ENCODE measurements at places on chromosomes 12 and 14.

DNA sequence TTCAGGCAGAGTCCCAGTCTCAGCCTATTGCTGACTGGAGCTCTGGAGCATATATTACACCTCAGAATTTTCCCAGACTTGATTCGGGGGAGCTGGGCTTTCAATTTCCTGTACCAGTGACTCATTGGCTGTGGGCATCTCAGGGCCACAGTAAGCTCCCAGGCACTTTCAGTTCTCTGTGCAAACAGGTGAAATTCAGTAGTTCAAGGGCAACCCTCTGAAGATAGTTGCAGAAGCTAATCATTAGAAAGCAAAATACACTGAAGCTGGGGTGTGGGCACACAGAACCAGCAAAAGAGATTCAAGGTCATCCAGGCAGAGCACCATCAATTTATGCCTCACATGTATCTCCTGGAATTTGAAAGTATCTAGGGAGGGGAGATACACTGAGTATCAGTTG is 8.1 kb upstream of the NIN start:
- no peak for DNase-seq

- DNase-seq = no peak
These were observed 108.2 kb downstream of the PDE3A start for GRCh38 chr12:20476551-20476950.

DNA sequence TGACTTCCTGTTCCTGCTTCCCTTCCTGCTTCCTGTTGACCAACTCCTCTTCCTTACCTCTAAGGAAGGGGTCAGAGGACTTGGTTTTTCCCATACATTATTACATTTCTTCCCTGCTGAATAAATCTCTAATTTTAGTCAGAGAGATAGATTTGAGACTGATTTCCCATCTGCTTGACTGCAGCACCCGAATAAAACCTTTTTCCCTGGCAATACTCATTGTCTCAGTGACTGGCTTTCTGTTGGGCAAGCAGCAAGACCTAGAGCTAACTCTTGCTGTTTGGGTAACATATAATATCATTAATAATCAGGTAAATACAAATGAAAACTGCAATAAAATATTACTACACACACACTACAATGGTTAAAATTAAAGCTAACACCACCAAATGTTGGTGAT is 132.2 kb downstream of the FSCB start:
- DNase-seq = no peak

GRCh38 chr14:52790011-52790755 is 1.2 kb downstream of the GNPNAT1 start:
- DNase-seq = no peak

DNA sequence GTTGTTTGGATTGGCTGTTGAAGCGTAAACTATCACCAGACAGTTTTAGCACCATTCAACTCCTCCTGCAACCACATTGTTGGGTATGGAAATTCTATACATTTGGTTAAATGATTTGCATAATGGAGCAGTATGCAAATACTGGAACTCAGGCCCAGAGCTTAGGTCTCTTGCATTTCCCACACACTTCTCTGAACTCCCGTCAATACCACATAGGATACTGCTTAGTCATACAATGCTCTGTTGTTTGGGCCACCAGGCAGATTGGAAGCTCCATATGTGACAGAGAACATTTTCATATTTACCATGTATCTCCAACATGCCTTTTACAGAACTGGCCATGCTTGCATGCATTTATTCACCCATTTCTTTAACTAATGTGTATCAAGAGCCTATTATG is 78.0 kb downstream of the IFNG start:
- no peak for DNase-seq

DNA sequence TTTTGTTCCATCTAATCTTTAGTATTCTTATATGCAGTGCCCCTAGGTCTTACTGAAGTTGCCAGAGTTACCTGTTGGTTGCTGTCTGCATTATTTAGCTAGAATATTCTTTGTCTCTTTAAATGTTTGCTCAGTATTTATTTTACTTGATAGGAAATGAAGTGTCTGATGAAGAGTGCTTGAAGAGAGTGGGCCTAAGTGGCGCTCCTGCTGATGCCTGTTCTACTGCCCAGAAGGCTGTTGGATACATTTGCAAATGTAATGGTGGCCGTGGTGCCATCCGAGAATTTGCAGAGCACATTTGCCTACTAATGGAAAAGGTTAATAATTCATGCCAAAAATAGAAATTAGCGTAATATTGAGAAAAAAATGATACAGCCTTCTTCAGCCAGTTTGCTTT is 18.9 kb downstream of the CMAS start:
- DNase-seq = no peak

GRCh38 chr12:131074221-131075083 is 120.7 kb downstream of the ADGRD1 start:
- DNase-seq = no peak

DNA sequence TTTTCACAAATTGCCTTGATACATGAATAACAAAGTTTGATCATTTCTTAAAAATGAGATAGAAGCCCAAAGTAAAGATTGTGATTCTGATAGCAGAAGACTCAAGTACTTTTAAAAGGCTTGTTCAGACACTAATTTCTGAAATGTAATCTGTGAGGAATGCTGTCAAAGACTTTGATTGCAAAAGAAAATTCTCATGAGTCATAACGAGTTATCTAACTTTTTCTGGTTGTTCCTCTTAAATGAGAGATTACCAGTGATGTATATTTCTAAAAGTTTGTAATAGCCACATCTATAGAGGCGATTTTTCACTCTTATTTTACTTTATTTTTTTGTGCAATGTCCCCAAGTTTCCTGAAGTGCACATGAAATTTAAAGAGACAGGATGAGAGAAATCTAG is 7.0 kb downstream of the PYGL start:
- no peak for DNase-seq

- no peak for DNase-seq
These were observed 21.5 kb downstream of the PPTC7 start for GRCh38 chr12:110561471-110562201.

DNA sequence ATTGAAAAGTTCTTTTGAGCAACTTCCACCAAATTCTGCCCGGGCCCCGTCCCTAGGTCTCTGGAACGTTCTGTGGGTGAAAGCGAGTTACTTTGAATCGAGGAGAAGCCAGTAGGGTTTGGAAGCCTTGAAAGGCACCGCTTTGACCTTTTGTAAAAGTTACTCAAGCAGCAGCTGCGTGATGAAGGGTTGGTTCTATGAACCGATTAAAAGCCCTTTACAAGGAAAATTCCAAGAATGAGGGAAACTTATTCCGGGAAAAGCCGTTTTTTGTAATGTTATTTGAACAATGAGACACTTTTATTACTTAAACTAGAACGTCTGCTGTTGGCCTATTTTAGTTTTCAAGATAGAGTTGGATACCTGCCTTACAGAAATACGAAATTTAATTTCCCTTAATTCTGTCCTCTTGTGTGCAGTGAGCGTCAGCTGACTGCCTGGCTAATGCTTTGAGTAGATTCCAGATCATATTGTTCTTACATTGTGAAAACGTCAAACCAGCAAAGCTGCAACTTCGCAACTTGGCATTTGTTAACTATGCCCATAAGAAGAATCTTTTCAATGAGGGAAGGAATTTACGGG is 906 bp downstream of the LARP4 start:
- DNase-seq = no peak

DNA sequence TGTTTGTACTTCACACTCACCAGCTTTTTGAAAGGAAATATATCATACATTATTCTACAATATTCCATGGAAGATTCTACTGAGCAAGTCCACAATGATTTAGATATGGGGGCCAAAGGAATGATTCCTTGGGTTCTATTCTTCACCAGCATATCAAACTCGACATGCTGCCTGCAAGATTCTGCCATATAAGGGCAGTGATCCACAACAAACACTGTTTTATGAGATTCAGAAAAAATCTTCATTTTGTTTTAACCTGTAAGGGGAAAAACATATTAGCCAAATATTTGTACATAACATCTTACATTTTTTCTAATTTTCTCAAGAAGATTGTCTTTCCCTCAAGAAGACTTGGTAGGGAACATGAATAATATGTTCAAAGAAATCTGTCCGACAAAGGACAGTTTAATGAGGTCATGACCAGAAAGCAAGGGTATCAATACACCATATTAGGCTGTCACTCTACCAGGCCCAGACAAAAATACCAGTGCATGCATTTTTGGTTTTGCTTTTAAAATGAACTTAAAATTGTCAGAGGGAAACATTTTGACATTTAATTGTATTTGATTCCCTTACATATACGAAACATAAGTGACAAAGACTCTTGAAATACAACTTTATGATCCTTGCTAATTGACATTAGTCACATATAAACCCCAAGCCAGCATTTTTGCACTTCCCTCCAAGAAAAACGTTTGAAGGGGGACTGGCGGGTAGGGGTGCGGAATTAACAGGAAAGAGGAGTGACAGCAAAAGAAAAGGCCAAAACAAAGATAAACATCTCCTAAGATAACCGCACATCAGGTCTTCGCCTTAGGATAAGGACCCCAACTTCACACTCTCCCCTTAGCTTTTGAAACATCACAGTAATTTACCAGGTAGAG is 980 bp downstream of the INTS13 start:
- DNase-seq = no peak

GRCh38 chr12:53207042-53207441 is at the start of gene ITGB7:
Gene ITGB7 (minus strand): TSS chr12:53207251. CDS start chr12:53200443, 6,808 bp downstream.
- no peak for DNase-seq

DNA sequence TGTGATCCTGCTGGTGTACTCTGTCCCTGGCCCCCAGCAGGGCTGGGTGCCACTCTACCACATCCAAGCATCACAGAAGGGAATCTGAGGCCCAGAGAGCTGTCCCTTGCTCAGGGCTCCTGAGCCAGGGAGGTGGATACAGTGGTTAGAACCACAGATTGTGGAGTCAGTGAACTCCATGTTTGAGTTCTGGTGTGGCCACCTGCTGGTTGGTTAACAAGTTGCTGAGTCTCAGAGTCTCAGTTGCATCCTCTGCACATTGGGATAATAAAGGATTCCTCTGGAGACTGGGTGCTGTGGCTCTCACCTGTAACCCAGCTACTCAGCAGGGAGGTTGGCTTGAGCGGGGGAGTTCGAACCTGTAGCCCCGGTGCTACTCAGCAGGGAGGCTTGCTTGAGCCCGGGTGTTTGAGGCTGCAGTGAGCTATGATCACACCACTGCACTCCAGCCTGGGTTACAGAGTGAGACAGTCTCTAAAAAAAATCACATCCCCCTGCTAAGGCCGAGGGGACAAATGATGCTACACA is 39.4 kb downstream of the MVK start:
- DNase-seq = no peak

DNA sequence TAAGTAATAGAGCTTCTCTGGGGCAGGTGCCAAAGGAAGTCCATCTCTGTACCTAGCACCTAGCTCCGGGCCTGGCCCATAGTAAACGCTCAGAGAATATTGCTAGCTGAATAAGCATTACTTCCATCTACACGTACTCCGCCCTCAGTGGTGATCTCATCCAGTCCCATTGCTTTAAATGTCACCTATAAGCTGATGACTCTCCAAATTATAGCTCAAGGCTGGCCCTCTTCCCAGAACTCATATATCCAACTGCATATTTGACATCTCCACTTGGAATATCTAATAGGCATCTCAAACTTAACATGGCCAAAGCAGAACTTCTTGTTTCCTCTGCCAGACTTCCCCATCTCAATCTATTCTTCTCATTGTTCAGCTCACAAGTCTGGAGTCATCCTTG is 6.9 kb upstream of the DYNLL1 start:
- no peak for DNase-seq

GRCh38 chr14:31025367-31026076 is at the start of gene AP4S1:
Gene AP4S1 (plus strand): TSS chr14:31025649. CDS start chr14:31066197, 40,548 bp downstream.
- peak; percentile 32 for DNase-seq

DNA sequence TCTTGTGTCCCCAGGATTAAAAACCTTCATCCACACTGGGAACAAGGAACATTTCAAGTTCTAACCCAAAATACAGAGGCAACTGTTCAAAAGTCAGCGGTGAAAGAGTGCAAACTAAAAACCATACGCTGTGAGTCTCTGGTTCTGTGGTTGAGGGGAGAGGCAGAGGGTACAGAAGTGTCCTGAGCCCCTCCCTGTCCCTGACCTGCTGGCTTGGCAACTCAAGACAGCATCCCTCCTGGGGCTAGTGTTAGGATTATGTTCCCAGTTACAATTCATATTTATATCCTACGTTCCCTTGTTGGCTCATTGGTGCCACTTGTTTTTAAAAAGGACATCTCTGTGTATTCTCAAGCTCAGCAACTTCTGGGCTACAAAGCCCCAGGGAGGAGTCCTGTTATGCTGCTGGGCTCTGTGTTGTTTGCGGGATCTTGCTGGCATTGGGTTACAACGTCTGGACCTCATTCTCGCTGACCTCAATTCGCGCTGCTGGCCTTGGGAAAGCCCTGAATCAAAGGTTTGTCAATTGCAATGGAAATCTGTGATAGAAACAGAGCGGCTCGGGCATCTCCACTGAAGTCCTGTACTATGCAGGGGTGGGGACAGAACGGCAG is 420.8 kb downstream of the FUT8 start:
- DNase-seq = no peak

GRCh38 chr14:94691660-94692034 is 78.3 kb downstream of the GSC start:
- DNase-seq = no peak

GRCh38 chr12:77493302-77494168 is 337.2 kb upstream of the NAV3 start:
- no peak for DNase-seq

DNA sequence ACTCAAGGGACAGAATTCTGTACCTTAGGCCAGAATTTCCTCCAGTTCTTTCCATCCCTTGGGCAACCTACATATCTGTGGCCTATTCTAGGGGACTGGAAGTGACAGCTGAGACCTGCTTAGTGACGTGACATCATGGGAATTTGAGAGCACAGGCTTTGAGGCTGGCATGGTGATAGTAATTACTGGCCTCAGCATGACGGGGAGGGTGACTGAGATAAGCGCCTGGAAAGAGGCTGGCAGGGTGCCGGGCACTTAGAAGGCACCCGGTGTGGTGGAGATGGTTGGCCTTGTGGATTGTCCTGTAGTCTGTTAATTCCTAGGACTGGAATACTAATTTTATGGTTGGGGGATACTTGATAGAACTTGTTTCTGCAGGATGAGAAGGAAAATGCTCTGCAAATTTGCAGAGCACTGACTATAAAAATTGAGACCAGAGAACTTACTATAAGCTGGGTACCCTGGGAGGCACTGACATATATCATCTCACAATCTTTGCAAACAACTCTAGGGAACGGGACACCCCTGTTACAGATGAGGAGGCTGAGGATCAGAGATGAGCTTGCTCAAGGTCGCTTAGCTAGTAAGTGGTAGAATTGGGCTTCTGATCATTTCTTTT is 42.2 kb upstream of the TBX3 start:
- no peak for DNase-seq

GRCh38 chr14:32203928-32204357 is 874 bp upstream of the RNU6-8 start:
- DNase-seq = no peak

- DNase-seq = no peak
These were observed 42.0 kb downstream of the RIN3 start for GRCh38 chr14:92555465-92556111.

- no peak for DNase-seq
These were observed 3.3 kb downstream of the AHNAK2 start for GRCh38 chr14:104974665-104975390.

GRCh38 chr12:1926251-1926657 is 7.8 kb upstream of the CACNA2D4 start:
- no peak for DNase-seq

DNA sequence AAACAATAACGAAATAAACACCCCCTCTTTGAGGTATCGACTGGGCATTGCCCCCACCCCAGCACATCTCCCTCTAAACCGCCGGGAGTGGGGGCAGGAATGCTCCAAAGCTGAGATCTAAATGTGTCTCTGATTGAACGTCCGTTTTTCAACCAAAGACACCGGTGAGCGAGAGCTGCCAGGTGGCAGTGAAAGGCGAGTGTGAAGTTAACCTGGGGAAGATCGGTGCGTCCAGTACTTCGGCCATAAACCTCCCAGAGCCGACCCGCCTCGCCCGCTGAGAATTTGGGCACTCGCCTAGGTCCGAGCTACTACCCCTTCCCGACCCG is 625 bp downstream of the ANGEL1 start:
- no peak for DNase-seq

Measured in NCI-H2107 (cell line).